ENCODE measurements at places on chromosomes 3 and 15.

DNA sequence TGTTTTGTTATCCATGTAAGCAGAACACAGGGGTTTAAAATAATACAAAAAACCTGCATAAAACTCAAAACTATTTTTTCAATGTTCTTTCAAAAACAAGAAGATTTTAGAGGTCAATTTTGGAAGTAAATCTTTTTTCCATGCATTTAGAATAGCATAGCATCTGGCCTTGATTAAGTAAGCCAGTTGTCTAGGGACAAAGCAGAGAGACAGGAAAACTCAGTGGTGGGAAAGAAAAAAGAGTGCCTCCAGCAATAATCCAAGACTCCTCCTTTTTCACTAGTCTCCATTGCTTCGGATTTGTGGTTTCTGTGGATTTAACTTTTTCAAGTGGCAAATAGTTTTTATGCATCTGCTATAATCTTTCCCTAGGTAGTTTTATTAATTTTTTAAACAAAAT lies 88.9 kb downstream of the SUCNR1 start:
- H3K36me3 ChIP-seq, result no peaks in the 10 kb centered on the region
- DNase-seq, result no peak
- no peaks in the 10 kb centered on the region for H3K27me3 ChIP-seq
- H3K4me3 ChIP-seq, result no peak overlapping the region

DNA sequence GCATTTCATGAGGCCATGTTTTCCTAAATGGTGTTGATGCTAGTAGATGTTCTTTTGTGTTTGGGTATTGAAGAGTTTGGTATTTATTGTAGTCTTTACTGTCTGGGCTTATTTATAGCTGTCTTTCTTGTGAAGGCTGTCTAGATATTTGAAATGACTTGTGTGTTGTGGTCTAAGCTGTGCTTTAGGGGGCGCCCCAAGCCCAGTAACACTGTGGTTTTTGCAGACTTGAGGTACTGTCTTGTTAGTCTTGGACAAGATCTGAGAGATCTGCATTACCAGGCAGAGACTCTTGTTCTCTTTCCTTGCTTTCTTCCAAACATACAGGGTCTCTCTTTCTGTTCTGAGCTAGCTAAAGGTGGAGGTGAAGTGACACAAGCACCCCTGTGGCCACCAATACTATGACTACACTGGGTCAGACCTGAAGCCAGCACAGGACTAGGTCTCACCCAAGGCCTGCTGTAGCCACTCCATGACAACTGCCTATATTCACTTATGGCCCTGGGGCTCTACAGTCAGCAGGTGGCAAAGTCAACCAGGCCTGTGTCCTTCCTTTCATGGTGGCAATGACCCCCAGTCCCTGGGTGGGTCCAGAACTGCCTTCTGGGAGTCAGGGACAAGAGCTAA lies 152.1 kb upstream of the TBC1D5 start:
- peak; percentile 47 for DNase-seq
- no peaks in the 10 kb centered on the region for H3K27me3 ChIP-seq
- H3K4me1 ChIP-seq, result no peaks in the 10 kb centered on the region
- no peak overlapping the region for H3K4me3 ChIP-seq
- H3K27ac ChIP-seq, result no peak overlapping the region

DNA sequence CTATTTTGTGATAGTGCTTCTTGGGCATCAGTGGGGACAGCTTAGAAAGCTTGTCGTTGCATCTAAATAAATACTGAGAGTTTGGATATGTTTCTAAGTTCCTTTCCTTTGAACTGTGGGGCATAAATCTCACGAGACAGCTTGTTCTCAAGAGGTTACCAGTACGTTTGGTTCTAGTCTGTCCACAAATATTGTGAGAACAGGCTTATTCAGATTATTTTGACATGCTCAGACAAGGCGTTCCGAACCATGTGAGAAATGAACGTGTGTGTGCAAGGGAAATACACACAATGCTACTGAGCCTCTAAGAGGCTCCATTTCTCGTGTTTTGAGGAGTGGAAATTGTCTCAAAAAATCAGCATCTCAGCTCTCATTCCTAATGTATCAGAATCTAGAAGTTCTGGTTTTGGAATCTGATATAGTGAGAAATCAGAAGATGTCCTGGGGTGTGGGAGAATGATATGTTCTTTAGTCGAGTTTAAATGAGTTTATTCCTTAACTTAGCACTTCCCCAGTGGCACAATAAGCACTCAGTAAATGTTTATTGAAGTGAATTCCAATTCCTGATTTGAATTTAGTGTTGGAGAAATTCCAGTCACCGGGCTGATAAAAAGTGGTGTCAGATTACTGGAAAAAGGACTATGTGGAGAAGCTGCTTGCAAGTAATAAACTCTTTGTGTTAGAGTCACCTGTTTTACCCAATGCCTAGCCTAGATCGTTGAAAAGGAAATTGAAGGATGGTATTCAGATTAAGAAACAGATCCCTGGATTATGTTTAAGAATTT lies 481.5 kb downstream of the LPP start:
- no peaks in the 10 kb centered on the region for H3K27me3 ChIP-seq
- H3K4me3 ChIP-seq, result no peak overlapping the region
- no peaks in the 10 kb centered on the region for H3K4me1 ChIP-seq
- no peaks in the 10 kb centered on the region for H3K36me3 ChIP-seq
- no peak overlapping the region for H3K27ac ChIP-seq

DNA sequence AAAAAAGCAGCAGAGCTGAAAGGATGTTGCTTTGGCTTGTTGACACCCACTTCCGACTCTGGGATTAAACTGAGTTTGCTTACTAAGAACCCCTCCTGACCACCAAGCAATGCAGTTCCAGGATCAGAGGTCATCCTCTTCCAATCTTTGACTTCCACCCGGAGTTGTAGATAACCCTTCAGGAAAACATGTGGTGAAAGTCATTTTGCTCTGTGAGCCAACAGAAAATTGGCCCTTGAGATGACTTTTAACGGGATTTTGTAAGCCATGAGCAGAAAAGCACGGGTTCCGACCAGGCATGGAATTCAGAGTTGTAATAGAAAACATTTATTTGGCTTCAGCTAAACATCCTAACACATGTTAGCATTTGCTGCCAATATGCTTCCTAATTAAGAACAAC lies 171.6 kb upstream of the NR2F2 start:
- H3K4me3 ChIP-seq, result no peak overlapping the region
- no peak overlapping the region for H3K27ac ChIP-seq
- no peaks in the 10 kb centered on the region for H3K27me3 ChIP-seq
- H3K4me1 ChIP-seq, result no peaks in the 10 kb centered on the region

DNA sequence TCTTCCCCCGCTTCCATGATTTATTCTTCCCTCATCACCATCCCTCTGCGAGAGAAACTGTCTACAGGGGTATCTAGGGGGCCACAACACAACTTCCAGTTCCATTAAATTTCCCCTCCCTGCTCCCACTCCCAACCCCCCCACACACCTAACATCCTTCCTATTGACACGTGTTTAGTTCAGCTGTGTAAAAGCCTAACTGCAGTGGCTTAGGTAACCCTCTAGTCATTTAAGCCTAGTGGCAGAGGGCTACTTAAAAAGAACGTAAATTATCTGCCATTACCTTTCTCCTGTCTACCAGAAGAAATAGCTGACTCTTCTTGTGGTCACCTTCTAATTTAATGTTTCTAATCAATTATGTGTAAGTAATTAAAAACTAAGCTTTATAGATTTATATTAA lies 56.3 kb downstream of the ZNF148 start:
- no peak overlapping the region for H3K4me3 ChIP-seq
- H3K27ac ChIP-seq, result no peak overlapping the region
- peaks cover 5% of the 10 kb centered on the region for H3K4me1 ChIP-seq
- DNase-seq, result no peak
- no peaks in the 10 kb centered on the region for H3K36me3 ChIP-seq

DNA sequence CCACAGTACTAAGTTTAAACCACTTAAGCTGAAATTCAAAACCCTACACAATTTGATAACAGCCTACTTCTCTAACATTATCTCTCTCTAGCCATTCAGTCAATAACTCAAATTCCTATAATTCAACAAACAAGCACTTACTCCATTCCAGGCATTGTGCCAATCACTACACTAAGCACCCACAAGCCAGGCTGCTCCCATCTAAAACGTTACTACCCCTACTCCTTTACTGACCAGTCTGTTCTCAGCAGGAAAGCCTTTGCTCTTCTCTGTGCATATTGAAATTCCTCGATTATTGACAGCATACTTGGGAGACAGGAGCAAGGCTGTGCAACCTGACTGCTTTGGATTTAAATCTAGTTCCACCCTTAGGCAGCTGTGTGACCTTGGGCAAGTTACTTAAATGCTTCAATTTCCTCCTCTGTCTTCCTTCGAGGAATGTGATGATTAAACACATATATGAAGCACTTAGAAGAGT lies 177.2 kb upstream of the THBS1 start:
- no peaks in the 10 kb centered on the region for H3K4me1 ChIP-seq
- no peak for DNase-seq
- H3K27ac ChIP-seq, result no peak overlapping the region

DNA sequence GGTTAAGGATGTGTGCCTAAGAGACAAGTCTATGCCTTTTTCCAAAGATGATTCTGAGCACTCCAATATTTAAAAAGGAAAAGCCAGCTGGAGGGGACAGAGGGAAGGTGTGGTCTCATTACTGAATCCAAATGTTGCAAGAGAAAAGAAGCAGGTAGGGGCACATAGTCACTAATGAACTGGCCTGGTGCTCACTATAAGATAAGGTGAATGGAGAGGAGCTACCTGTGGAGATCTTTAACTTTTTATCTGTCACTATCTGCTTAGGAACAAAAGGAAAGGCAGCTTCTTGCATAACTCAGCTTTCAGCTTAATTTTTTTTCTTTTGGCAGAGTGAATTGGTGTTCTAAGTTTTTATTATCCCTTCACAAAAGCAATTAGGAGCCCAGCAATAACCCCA lies 69.1 kb downstream of the RPN1 start:
- H3K4me1 ChIP-seq, result peaks cover 3% of the 10 kb centered on the region
- no peaks in the 10 kb centered on the region for H3K36me3 ChIP-seq
- DNase-seq, result no peak
- no peaks in the 10 kb centered on the region for H3K27me3 ChIP-seq
- no peak overlapping the region for H3K27ac ChIP-seq
- no peak overlapping the region for H3K4me3 ChIP-seq

GRCh38 chr15:96960711-96961480 lies 630.4 kb downstream of the NR2F2 start:
- H3K4me3 ChIP-seq, result no peak overlapping the region
- no peak overlapping the region for H3K27ac ChIP-seq
- H3K4me1 ChIP-seq, result no peaks in the 10 kb centered on the region
- no peak for DNase-seq
- H3K36me3 ChIP-seq, result no peaks in the 10 kb centered on the region

- H3K36me3 ChIP-seq, result no peaks in the 10 kb centered on the region
- no peak for DNase-seq
- no peaks in the 10 kb centered on the region for H3K4me1 ChIP-seq
- no peak overlapping the region for H3K27ac ChIP-seq
- H3K4me3 ChIP-seq, result no peak overlapping the region
- peaks cover 1% of the 10 kb centered on the region for H3K27me3 ChIP-seq
Measured at GRCh38 chr15:47349179-47349578, 368.1 kb upstream of the SEMA6D start.

DNA sequence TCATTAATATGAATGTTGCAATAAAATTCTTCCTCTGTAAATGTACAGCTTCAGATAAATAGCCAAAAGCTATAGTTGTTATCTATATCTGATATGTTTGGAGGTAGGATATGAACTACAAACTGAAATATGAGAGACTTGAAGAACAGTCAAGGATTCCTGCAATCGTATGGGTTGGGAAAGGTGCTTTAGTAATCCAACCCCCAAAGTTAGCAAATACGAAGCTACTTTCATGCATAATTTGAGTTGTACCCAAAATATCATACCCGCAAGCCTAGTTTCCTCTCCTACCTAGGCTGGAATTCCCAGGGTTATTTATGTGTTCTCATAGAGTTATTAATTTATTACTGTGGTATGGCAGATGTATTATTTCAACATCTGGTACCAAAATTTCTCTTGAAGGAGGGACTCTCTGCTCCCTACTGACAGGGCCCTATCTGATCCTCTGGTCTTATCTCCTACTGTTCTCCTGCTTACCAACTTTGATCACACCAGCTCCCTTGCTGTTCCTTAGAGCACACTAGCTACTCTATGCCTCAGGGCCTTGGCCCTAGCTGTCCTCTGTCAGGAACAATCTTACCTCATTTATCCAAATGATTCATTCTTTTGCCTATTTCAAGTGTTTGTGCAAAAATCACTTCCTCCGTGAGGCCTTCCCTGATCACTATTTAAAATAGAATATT lies 140.4 kb upstream of the CCDC54 start:
- no peak for DNase-seq
- no peaks in the 10 kb centered on the region for H3K36me3 ChIP-seq
- peaks cover 8% of the 10 kb centered on the region for H3K27me3 ChIP-seq

- H3K4me1 ChIP-seq, result no peaks in the 10 kb centered on the region
- no peaks in the 10 kb centered on the region for H3K36me3 ChIP-seq
Measured at GRCh38 chr3:176208915-176209314, 988.4 kb downstream of the TBL1XR1 start.

GRCh38 chr15:98745650-98746374 lies 97.5 kb downstream of the IGF1R start:
- no peak for DNase-seq
- no peak overlapping the region for H3K27ac ChIP-seq
- H3K4me1 ChIP-seq, result no peaks in the 10 kb centered on the region
- no peaks in the 10 kb centered on the region for H3K36me3 ChIP-seq
- no peak overlapping the region for H3K4me3 ChIP-seq

GRCh38 chr3:84980011-84980410 lies 21.2 kb downstream of the CADM2 start:
- no peaks in the 10 kb centered on the region for H3K27me3 ChIP-seq
- H3K4me1 ChIP-seq, result peaks cover 14% of the 10 kb centered on the region
- H3K36me3 ChIP-seq, result no peaks in the 10 kb centered on the region
- H3K4me3 ChIP-seq, result no peak overlapping the region

- H3K4me1 ChIP-seq, result no peaks in the 10 kb centered on the region
- H3K27ac ChIP-seq, result no peak overlapping the region
- DNase-seq, result no peak
Measured at GRCh38 chr3:70067860-70068521, 68.5 kb downstream of the SAMMSON start.

- H3K27ac ChIP-seq, result no peak overlapping the region
- DNase-seq, result no peak
- H3K4me1 ChIP-seq, result peaks cover 4% of the 10 kb centered on the region
- H3K27me3 ChIP-seq, result no peaks in the 10 kb centered on the region
Measured at GRCh38 chr3:151395806-151396205, 11.3 kb upstream of the P2RY12 start.

DNA sequence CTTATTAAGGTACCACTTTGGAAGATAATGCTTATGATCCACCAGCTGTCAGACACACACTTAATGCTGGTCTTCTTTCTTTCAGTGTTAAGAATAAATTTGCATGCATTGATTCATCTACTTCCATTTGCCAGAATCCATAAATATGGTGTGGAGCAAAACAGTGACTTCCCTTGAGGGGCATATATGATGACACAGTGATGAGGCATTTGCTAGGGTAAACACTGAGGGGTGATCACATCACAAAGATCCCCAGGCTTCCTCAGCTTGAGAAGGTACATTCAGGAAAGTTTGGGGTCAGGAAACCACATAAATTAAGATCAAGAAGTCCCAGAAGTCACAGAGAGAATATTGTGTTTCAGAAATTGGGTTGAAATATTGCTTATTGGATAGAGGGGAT lies 9.9 kb upstream of the ZBED2 start:
- no peaks in the 10 kb centered on the region for H3K27me3 ChIP-seq
- H3K4me1 ChIP-seq, result no peaks in the 10 kb centered on the region
- no peak for DNase-seq
- H3K4me3 ChIP-seq, result no peak overlapping the region
- H3K27ac ChIP-seq, result no peak overlapping the region

All from H1 (cell line).